Kidney (tissue), 22 donors: ENCODE measurements at places on chromosomes 2 and 18. TPM values are rescaled to one million over a fixed set of nuclear protein-coding genes. Genes with fewer than 3 reads are reported as not detected.

- no peaks in the 10 kb centered on the region for H3K4me1 ChIP-seq
- DNase-seq, result no peak
- H3K27ac ChIP-seq, result no peak overlapping the region
These were observed 1037.7 kb upstream of the KLHL29 start for GRCh38 chr2:22347306-22347705.

- H3K27ac ChIP-seq, result no peak overlapping the region
- no peak overlapping the region for H3K4me3 ChIP-seq
- no peak for DNase-seq
- H3K4me1 ChIP-seq, result no peaks in the 10 kb centered on the region
- no peaks in the 10 kb centered on the region for H3K27me3 ChIP-seq
These were observed 182.0 kb upstream of the ZNF804A start for GRCh38 chr2:184416146-184416913.

- H3K4me3 ChIP-seq, result no peak overlapping the region
- H3K36me3 ChIP-seq, result peaks cover 6% of the 10 kb centered on the region
- H3K27ac ChIP-seq, result no peak overlapping the region
- no peaks in the 10 kb centered on the region for H3K4me1 ChIP-seq
- H3K27me3 ChIP-seq, result no peaks in the 10 kb centered on the region
- no peak for DNase-seq
These were observed 9.1 kb downstream of the EPG5 start for GRCh38 chr18:45958027-45958426.

- H3K4me1 ChIP-seq, result no peaks in the 10 kb centered on the region
- H3K4me3 ChIP-seq, result no peak overlapping the region
- no peak for DNase-seq
- H3K27me3 ChIP-seq, result no peaks in the 10 kb centered on the region
- no peaks in the 10 kb centered on the region for H3K36me3 ChIP-seq
- H3K27ac ChIP-seq, result no peak overlapping the region
These were observed 62.5 kb upstream of the SMAD2 start for GRCh38 chr18:47992976-47993375.

DNA sequence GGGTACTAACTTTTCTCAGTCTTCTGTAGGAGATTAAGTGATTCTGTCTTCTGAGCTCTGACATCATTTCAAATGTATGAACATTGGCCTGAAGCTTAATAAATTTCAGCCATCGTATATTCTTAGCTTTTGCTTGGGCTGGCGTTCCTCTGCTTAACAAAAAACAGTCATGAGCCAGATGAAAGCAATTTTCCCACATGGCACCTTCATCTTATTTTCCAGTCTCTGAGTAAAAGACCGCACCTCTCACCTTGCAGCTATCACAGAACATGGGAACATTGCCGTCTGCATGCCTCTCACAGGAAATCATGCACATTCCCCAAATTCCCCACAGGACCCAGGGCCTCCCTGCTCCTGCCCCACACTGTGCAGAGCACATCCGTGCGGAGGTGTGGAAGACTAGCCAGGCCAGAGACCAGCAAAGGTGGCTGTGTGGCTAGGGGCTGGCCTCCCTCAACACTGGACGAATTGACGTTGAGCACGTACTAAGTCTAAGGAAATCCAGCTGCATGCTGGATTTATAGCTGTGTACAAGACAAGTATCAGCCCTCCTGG, 531.8 kb upstream of the ID2 start:
- DNase-seq, result peak; percentile 54
- no peak overlapping the region for H3K4me3 ChIP-seq
- no peak overlapping the region for H3K27ac ChIP-seq
- no peaks in the 10 kb centered on the region for H3K27me3 ChIP-seq
- no peaks in the 10 kb centered on the region for H3K4me1 ChIP-seq
- H3K36me3 ChIP-seq, result no peaks in the 10 kb centered on the region

DNA sequence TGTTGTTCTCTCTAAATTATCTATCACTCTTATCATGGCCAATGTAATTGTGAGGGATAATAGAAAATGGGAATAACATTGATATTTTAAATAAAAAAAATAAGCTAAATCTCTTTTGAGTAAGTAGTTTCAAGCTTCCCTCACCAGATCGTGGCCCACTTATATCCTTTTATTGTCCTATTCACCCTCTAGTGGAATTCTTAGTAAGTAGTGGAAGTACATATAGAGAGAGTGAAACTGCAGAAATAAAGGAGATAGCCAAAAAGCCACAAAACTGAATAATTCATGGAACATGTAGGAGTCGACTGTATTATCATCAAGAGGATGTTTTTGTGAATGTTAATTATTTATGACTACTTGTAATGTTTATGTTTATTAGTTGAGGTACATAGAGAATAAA, 66.1 kb upstream of the DTNA start:
- H3K4me3 ChIP-seq, result no peak overlapping the region
- H3K4me1 ChIP-seq, result no peaks in the 10 kb centered on the region
- no peak overlapping the region for H3K27ac ChIP-seq
- no peaks in the 10 kb centered on the region for H3K36me3 ChIP-seq
- DNase-seq, result no peak
- no peaks in the 10 kb centered on the region for H3K27me3 ChIP-seq

DNA sequence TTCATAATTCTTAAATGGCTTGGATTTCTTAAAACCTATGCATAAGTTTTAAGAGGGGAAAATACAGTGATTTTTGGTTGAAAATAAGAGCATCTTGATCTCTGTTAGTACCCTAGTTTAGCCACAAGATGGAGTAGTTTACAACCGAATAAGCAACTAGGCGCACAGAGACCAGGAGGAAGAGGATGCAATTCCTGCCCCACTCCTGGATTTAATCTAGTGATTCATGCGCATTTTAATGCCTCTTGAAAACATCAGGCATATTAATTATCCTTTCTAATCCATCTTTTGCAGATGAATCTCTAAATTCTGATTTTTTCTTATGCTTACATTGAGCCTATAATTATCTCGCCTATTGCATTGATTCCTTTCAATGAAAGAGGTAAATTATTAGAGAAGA, 76.7 kb downstream of the MRPS9 start:
- H3K36me3 ChIP-seq, result no peaks in the 10 kb centered on the region
- no peaks in the 10 kb centered on the region for H3K4me1 ChIP-seq
- no peak overlapping the region for H3K4me3 ChIP-seq
- H3K27me3 ChIP-seq, result no peaks in the 10 kb centered on the region

GRCh38 chr2:239049421-239050251, 201.8 kb downstream of the TWIST2 start:
- H3K4me1 ChIP-seq, result no peaks in the 10 kb centered on the region
- H3K27me3 ChIP-seq, result no peaks in the 10 kb centered on the region
- DNase-seq, result no peak
- no peak overlapping the region for H3K27ac ChIP-seq

GRCh38 chr2:186617771-186618170, 27.9 kb downstream of the ITGAV start:
- no peak overlapping the region for H3K4me3 ChIP-seq
- H3K27ac ChIP-seq, result no peak overlapping the region
- H3K4me1 ChIP-seq, result peaks cover 3% of the 10 kb centered on the region

DNA sequence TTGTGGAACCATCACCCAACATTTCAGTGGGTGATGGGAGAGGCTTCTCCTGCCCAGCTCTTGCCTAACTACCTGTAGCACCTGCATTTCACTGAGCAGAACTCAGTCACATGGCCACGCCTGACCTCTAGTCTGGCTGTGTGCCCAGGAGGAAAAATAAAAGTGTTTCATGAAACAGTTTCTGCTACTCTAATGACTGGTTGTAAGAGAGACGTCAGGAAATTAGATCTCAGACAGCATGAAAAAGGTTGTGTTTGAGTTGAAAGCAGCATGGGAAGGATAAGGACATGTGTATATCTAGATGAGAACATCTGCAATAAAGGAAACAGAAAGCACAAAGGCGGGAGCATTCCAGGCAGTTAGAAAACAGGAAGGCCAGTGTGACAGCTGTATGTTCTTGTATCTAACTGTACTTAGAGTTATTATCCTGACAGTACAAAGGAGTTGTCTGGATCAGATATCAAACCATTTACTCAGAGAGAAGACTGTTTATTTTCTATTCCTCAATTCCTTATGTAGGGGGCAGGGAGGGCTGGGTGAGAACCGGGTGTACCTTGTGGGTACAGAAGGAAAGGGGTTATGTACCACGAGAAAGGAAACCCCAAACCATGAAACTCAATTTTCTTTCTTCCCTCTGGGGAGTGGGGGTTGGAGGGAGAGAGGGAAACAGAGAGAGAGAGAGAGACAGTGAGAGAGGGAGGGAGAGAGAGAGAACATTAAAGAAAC, 307.4 kb upstream of the VWC2L start:
- H3K27me3 ChIP-seq, result no peaks in the 10 kb centered on the region
- no peaks in the 10 kb centered on the region for H3K4me1 ChIP-seq
- H3K36me3 ChIP-seq, result no peaks in the 10 kb centered on the region
- H3K27ac ChIP-seq, result no peak overlapping the region
- DNase-seq, result peak; percentile 17

- peaks cover 24% of the 10 kb centered on the region for H3K36me3 ChIP-seq
- DNase-seq, result peak; percentile 100
- H3K4me3 ChIP-seq, result peak within 1 kb of the TSS; percentile 93
- H3K27me3 ChIP-seq, result no peaks in the 10 kb centered on the region
- peak within 1 kb of the TSS; percentile 72 for H3K27ac ChIP-seq
These were observed at the start of the genes ELMOD3 and RETSAT for GRCh38 chr2:85354286-85355072. TSS of gene ELMOD3 (plus strand) at chr2:85354769. CDS start at chr2:85357199, 2,430 bp downstream. TSS of gene RETSAT (minus strand) at chr2:85354528. CDS start at chr2:85354507, 21 bp downstream.

- H3K27me3 ChIP-seq, result no peaks in the 10 kb centered on the region
- no peak overlapping the region for H3K27ac ChIP-seq
- no peaks in the 10 kb centered on the region for H3K4me1 ChIP-seq
- DNase-seq, result no peak
- no peak overlapping the region for H3K4me3 ChIP-seq
- peaks cover 26% of the 10 kb centered on the region for H3K36me3 ChIP-seq
These were observed 20.1 kb downstream of the SRSF7 start for GRCh38 chr2:38731090-38731489.

DNA sequence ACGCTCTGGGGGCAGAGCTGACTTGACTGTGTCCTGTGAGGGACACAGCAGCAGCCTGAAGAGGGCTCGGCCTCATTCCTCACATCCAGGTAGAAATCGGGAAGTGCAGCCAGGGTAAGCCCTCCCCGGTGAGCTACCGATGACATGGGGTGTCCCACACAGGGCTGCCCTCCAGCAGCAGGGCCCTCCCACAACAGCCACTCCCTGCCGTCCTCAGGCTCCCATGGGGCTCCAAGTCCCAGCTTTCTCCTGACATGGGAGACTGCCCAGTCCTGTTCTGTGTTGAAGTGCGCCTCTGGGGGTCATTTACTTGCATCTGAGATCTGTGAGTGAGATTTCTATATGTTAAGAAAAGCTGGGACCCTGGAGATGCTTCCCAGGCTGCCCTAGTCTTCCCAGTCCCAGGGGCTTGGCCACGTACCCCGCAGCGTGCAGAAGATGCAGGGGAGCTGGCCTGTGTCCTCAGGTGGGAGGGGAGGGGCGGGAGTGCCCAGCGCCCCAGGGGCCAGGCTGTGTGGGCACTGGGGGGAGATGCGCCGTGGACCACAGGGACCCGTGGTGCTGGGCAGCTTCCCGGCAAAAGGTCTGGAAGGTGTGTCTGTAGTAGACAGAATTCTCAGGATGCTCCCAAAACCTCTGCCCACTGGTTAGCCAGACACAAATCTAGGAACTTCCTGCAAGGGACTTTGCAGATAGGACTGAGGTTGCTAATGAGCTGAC, 87.9 kb downstream of the FAM168B start:
- no peak for DNase-seq
- H3K27me3 ChIP-seq, result no peaks in the 10 kb centered on the region
- H3K36me3 ChIP-seq, result no peaks in the 10 kb centered on the region

GRCh38 chr2:209526561-209526960, 102.7 kb downstream of the MAP2 start:
- peak overlapping the region; percentile 26 for H3K4me3 ChIP-seq
- H3K27ac ChIP-seq, result no peak overlapping the region
- no peaks in the 10 kb centered on the region for H3K4me1 ChIP-seq
- no peaks in the 10 kb centered on the region for H3K27me3 ChIP-seq
- no peak for DNase-seq

- H3K36me3 ChIP-seq, result peaks cover 3% of the 10 kb centered on the region
- no peak overlapping the region for H3K4me3 ChIP-seq
- DNase-seq, result no peak
- H3K27me3 ChIP-seq, result no peaks in the 10 kb centered on the region
- peaks cover 2% of the 10 kb centered on the region for H3K4me1 ChIP-seq
These were observed 26.1 kb downstream of the DGUOK start for GRCh38 chr2:73952499-73953446.

DNA sequence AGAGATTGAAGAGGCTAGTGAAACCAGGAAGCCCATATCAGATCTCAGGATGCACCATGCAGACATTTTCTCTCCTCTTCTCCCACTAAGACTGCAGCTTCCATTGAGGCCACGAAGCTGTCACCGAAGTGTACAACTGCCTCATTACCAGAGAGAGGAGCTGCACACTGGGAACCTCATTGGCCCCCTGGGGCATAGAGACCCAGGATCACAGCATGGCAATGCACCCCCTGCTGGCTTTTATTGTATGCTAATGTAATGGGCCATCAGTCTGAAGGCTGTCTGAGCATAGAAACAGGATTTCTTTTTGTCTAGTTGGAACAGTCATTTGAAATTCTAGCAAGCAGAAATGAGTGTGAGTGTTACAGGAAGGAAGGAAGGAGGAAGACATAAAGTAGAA, 861.6 kb upstream of the CELF4 start:
- no peaks in the 10 kb centered on the region for H3K4me1 ChIP-seq
- no peak overlapping the region for H3K27ac ChIP-seq
- DNase-seq, result peak; percentile 8
- no peaks in the 10 kb centered on the region for H3K27me3 ChIP-seq
- H3K4me3 ChIP-seq, result no peak overlapping the region
- no peaks in the 10 kb centered on the region for H3K36me3 ChIP-seq

SLC14A1 gene
- total RNA-seq, result 8.5 TPM

HOXD9 gene
- 36.5 TPM for total RNA-seq

ZBTB7C gene
- total RNA-seq, result 13.8 TPM

TWIST2 gene
- total RNA-seq, result 1.4 TPM

EGR4 gene
- total RNA-seq, result not detected

PLEKHH2 gene
- 25.0 TPM for total RNA-seq

ANKRD62 gene
- total RNA-seq, result not detected

MOGAT1 gene
- total RNA-seq, result not detected

PREB gene
- 46.1 TPM for total RNA-seq

NRP2 gene
- total RNA-seq, result 37.7 TPM

MFSD2B gene
- total RNA-seq, result 0.54 TPM
